Stimulated activated naive CD4-positive, alpha-beta T cell (primary cell): ENCODE measurements at places on chromosomes 3 and 15.

DNA sequence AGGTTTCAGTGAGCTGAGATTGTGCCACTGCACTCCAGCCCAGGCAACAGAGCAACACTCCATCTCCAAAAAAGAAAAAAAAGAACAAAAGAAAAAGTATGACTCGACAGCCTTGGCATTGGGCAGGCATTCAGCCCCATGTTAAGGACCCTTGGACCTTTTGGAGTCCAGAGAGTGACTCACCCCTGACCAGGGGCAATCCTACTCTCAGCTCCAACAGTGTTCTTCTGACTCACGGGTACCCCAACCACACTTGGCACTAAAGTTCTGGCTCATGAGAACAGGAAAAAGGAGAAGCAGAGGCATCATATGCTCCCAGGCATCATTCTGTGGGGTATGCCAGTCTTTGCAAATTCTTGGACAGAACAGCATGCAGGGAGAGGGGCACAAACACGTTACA lies 252.4 kb upstream of the HES1 start:
- no peak for DNase-seq

GRCh38 chr3:193978030-193978429 lies 157.9 kb upstream of the HES1 start:
- no peak for DNase-seq

- DNase-seq = no peak
Measured at GRCh38 chr3:31488475-31489017, 44.2 kb upstream of the STT3B start.

GRCh38 chr3:183427876-183428446 lies 458 bp downstream of the MCF2L2 start:
- no peak for DNase-seq

- DNase-seq = no peak
Measured at GRCh38 chr3:143791386-143791785, 56.9 kb downstream of the SLC9A9 start.

- DNase-seq = no peak
Measured at GRCh38 chr3:13581485-13582365, 32.8 kb downstream of the FBLN2 start.

DNA sequence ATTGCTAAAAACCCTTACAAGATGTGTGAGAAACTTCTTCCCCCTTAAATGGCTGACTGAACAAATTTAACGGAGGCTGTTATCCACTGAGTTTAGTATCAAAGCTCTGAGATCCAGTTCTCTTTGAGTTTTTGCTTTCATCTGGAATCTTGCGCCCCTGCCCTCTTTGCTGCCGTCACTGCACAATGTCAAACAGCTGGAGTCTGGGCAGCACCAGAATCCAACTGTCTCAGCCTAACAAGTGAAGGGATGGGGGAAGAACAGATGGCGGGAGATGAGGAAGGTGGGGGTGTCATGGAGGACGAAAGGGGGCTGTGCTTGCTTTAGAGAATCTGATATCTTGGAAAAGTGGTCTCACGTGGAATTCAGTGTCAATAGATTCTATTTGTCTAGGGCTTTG lies 7.0 kb upstream of the BOC start:
- DNase-seq = no peak

DNA sequence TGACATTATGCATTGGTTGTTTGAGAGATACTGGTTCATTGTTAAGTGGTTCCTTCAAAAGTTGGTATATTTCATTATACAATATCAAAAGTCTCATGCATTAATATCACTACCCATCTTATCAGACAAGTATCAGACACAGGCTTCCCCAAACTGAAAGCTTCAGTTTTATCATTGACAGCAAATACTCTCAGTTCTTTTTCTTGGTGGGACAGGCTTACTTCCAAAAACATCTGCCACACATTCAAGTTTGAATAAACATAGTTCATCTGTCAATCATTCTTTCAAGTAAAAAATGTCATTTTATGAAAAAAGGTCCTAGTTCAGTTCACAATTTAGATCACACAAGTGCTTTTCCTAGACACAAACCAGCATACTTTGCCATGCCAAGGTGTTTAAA lies 280.0 kb upstream of the TRIM42 start:
- DNase-seq = no peak

GRCh38 chr15:81375461-81375860 lies 1.4 kb upstream of the TMC3 start:
- DNase-seq = no peak

DNA sequence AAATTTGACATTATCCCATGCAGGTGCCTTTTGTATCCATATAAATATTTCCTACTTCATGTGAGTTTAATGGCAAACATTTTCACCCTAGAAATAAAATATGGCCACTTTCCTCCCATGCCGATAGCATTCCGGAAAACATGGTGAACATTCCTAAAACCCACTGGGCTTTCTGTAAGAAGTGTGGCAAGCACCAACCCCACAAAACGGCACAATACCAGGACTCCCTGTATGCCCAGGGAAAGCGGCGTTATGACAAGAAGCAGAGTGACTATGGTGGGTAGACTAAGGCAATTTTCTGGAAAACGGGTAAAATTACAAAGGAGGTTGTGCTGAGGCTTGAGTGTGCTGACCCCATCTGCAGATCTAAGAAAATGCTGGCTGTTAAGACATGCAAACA lies 7.6 kb downstream of the ANXA2 start:
- no peak for DNase-seq

DNA sequence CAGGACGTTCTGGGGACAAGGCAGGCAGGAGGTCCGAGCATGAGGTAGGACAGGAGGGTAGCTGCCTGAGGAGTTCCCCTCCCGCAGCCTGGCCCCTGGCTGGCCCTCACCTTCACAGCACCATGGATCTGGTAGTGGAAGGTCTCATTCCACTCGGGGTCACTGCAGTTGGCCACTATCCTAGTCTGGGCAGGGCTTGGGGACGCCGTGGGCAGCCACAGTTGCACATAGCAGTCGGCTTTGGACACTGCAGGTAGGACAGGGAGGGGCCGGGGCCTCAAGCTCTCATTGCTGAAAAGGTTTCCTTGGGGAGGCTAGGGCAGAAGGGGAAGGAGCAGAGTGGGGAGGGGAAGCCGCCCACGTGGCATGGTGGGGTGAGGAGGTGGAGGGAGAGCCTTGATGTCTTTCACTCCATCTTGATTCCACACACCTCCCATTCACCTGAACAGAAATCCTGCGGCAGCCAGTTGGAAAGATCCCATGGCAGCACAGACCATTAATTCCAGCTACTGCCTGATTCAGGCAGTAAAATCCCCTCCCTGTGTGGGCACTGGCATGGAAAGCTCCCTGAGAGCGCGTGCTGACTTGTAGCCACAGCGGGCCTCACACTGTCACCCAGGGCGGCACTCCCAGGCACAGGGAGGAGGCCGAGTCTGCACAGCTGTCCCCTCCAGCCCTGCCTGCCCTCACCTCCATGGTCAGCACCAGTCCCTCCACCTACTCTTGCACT lies 2.1 kb downstream of the PLA2G4F start:
- no peak for DNase-seq

DNA sequence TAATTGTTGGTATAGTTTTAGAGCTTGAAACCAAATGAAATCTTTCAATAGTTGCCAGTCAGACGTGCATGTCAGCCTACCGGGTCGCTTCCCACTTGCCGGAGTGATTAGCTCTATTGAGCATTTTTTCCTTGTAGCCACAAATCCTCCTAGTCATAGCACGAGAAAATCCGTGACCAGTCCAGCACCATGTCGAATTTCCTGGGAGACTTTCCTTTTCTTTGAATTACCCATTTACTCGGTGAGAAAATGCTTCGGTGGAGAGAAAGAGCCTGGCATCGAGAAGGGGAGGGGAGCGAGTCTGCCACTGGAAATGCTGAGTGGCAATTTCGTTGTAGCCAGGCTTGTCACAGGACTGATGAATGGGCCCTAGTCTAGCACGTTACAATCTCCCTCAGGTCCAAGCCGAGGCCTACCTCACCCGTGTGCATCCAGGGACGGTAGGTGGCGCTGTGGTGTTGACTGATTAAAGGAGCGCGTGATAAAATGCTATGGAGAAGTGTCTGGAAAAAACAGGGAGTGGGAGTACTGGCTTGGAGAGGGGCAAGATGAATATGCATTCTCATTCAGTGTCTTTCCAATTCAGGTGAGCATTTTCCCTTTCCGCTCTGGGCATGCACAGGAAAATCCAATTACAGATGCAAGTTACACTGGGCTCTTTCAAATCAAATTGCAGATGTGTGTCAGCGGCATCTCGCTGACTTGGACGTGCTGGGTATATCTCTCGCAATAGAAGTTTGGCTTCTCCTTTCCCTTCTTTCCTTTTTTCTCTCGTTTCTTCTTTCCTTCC lies 238.8 kb downstream of the EDEM1 start:
- DNase-seq = no peak

DNA sequence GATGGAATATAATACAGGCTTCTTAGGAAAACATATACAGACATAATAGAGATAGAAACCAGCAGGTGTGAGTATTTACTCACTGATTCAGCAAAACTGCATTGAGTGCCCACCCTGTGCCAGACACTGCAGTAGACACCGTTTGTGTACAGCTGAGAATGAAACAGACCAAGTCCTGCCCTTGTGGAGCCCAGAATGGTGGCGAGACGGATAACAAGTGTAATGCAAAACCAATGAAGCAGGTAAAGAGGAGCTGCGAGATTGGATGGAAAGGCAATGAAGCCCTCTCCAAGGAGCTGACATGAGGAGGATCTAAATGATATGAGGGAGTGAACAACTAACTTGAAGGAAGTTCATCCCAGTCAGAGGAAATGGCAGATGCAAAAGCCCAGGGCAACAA lies 256.4 kb downstream of the MEX3B start:
- no peak for DNase-seq

DNA sequence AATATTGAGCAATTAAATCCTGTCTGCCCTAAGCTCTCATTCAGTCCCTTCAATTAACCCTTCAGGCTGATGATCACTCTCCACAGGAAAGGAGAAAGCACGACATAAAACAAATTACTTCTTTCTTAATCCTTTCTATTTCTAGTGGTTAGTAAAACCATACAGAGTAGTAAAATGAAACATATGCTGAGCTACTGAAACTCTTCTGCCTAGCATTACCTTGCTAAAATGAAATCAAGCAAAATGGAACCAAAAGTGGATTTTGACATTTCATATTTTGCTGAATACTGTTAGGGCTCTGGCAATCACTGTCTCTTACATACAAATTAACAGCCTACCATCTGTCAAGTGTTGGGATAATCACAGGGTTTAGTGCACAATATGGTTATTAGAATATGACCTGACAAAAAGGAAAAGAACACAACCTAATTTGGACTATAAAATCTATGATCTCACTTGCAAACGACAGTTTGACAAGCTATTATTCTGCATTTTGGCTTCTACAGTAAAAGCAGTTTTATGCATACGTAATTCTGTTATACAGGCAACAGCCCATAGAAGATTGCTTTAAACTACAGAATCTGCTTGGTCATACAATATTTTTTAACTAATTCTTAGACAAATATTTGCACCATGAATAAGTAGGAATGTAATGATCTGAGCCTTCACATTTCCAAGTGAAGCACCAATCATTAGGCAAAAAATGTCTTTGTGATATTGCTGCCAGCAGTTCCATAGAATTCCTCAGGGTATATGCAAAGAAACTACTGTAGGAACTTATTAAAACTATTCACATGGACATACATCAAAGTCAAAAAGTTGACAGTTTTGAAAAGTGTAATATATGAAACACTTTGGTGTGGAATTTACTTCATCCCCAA lies 105.0 kb downstream of the FHIT start:
- no peak for DNase-seq

- no peak for DNase-seq
Measured at GRCh38 chr15:40081691-40082194, 26.9 kb downstream of the BMF start.
